GM12891 (cell line): ENCODE measurements at places on chromosomes 2 and 18.

DNA sequence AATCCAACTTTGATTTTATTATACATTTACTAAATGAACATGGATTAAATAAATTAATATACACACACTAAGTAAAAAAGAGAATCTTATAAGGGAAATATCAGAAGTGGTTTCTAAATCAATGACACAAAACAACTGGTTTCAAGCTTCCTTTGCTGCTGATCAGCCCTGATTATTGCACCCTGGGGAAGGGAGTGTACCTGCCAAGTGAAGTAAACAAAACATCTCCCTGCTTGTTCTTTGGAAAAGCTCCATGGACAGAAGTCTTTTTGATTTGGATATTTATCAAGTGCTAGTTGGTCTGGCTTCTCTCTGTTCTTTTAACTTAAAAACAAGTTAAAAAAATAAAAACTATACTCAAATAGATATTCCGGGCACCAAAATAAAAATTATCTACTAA is 190.1 kb downstream of the PDE11A start:
- no peak for DNase-seq

- DNase-seq = no peak
Observed at GRCh38 chr2:101551336-101551888, 76.5 kb upstream of the RFX8 start.

DNA sequence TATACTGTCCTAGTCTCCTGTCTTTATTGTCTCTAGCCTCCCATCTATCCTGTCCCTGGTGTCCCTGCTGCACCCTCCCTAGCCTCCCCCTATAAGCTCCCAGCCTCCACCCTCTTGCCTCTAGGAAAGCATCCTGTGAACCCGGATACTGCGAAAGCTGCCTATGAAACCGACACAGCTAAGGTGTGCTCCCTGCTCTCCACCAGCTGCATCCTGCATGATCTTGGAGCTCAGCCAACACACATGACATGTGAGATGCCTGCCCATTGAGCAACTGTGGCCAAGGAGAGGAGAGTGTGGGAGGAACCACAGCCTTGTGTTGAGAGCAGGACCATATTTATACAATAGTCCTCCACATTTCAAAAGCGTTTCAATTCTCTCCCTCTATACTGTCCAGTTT is 187.1 kb downstream of the ZBTB7C start:
- DNase-seq = no peak

- DNase-seq = no peak
Observed at GRCh38 chr2:62473246-62473827, 32.7 kb downstream of the TMEM17 start.

- DNase-seq = no peak
Observed at GRCh38 chr2:174590928-174591648, 6.5 kb downstream of the WIPF1 start.

- DNase-seq = no peak
Observed at GRCh38 chr2:43050866-43051265, 175.5 kb downstream of the ZFP36L2 start.
